Neural crest cell (in vitro differentiated cells): ENCODE measurements at places on chromosomes 11 and 22.

DNA sequence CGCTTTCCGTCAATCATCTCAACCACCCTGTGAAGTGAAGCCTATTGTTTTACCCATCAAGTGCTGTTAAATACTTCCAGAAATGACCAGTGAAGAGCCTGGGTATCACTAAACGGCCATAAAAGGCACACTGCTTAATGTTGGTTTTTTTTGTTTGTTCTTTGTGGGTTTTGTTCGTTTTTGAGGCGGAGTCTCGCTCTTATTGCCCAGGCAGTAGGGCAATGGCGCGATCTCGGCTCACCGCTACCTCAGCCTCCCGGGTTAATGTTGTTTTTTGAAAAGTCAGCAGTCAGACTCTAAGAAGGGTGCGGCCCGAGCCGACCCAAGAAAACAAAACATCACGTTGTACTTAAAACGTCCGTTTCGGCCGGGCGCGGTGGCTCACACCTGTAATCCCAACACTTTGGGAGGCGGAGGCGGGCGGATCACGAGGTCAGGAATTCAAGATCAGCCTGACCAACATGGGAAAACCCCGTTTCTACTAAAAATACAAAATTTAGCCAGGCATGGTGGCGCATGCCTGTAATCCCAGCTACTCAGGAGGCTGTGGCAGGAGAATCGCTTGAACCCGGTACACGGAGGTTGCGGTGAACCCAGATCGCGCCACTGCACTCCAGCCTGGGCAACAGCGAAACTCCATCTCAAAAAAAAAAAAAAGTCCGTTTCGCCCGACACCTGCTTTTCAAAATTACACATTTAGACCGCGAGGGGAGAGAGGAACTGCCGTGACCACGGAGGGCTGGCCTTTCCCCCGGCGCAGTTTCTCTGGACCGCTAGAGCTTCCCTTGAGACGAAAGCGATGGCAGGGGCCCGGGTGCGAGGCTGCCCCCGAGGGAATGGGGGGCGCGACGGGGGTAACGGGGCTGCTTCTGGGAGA lies 714 bp downstream of the CD59 start:
- no peak for DNase-seq

DNA sequence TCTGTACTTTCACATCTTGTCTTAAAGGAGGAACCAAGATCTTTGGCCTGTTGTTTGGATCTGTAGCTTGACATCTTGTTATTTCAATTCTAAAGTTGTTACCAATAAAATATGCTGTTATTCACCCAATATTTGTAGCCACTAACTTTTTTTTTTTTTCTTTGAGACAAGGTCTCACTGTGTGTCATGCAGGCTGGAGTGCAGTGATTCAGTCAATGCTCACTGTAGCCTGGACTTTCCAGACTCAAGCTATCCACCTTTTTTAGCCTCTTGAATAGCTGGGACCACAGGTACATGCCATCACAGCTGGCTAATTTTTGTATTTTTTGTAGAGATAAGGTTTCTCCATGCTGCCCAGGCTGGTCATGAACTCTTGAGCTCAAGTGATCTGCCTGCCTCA lies 769.4 kb downstream of the DLG2 start:
- DNase-seq: no peak

- no peak for DNase-seq
These were observed 872 bp downstream of the TMA7B start for GRCh38 chr22:39960791-39961746.

DNA sequence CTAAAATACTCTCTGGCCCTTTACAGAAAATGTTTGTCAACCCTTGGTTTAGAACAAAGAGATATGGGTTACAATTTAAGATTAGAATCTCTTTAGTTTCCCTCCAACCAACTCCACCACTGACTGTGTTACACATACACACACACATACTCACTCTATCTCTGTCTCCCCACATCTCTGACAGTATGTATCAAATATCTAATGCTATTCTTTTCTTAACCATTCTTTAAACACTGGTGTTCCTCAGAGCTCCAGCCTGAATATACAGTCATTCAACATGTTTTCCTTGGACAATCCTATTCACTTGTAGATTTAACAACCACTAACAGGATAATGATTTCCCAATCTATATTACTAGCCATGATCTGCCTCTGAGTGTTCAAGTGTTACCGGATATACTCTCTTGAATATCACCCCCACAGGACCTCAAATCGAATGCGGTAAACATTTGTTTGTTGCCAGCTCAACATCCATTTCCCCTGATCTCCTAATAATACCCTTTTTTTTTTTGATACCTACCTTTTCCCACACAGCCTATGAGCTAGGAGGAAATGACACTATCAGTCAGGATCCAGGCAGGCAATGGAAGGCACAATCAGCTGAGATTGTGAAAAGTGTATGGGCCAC lies 6.1 kb downstream of the MPZL3 start:
- DNase-seq: no peak

- no peak for DNase-seq
These were observed 22.0 kb upstream of the FBLN1 start for GRCh38 chr22:45480717-45481116.

- no peak for DNase-seq
These were observed 7.6 kb upstream of the RNH1 start for GRCh38 chr11:514606-515005.

DNA sequence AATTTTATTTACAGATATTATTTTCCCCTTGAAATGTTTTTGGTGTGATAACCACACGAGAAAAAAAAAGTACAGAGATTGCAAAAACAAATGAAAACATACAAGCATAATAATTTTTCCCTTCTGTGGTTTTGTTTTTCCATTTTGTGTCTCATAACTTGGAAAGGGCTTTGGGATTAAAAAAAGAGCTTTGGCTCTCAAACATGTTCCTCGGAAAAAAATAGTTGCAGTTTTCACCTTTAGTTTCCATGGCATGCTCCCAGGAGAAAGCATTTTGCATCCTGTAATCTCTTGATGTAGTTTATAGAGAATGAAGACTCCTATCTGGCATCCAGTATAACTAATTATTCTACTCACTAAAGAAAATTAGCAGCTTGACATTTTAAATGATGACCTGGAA lies 362.1 kb upstream of the PDGFD start:
- no peak for DNase-seq

- no peak for DNase-seq
These were observed 69.0 kb downstream of the GGTLC2 start for GRCh38 chr22:22713416-22713815.

DNA sequence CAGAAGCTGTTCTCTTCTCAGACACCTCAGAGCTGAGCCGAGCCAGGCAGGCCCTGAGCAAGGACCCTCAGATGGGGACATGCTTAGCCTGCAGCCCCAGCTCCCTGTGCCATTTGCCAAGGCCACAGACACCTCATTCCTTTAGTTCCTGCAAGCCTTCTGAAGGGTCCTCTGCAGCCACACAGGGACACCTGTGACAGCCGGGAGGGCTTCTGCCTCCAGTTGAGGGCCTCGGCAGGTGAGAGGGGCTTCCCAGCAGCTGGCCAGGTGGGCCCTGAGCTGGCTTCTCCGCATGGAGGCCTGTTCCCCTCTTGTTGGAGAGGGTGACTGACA lies 18.2 kb downstream of the INCENP start:
- DNase-seq: no peak
